Stomach (tissue), 19 donors: ENCODE measurements at places on chromosomes 4 and X. TPM values are rescaled to one million over a fixed set of nuclear protein-coding genes. Genes with fewer than 3 reads are reported as not detected.

The LRIT3 gene
- total RNA-seq = not detected

GRCh38 chr4:55920571-55920970 lies 28.2 kb upstream of the CEP135 start:
- H3K4me3 ChIP-seq = no peak overlapping the region
- no peaks in the 10 kb centered on the region for H3K36me3 ChIP-seq
- no peak overlapping the region for H3K27ac ChIP-seq
- no peak for DNase-seq
- H3K27me3 ChIP-seq = no peaks in the 10 kb centered on the region
- no peaks in the 10 kb centered on the region for H3K4me1 ChIP-seq

- H3K4me3 ChIP-seq = no peak overlapping the region
- no peaks in the 10 kb centered on the region for H3K4me1 ChIP-seq
- H3K27me3 ChIP-seq = no peaks in the 10 kb centered on the region
- H3K27ac ChIP-seq = no peak overlapping the region
These were observed 93.8 kb downstream of the GATB start for GRCh38 chr4:151667048-151667447.

The SSX4 gene
- total RNA-seq = not detected

- no peak overlapping the region for H3K4me3 ChIP-seq
- H3K4me1 ChIP-seq = no peaks in the 10 kb centered on the region
- H3K27me3 ChIP-seq = no peaks in the 10 kb centered on the region
- H3K27ac ChIP-seq = no peak overlapping the region
These were observed 213.3 kb upstream of the MAB21L2 start for GRCh38 chr4:150368667-150369066.

GRCh38 chr4:123984886-123985285 lies 588.3 kb downstream of the SPRY1 start:
- DNase-seq = no peak
- no peaks in the 10 kb centered on the region for H3K4me1 ChIP-seq
- H3K4me3 ChIP-seq = no peak overlapping the region

GRCh38 chrX:136858007-136858756 lies 22.3 kb downstream of the RBMX start:
- no peaks in the 10 kb centered on the region for H3K27me3 ChIP-seq
- no peak overlapping the region for H3K4me3 ChIP-seq

GRCh38 chr4:39256436-39256835 lies 74.1 kb downstream of the WDR19 start:
- no peaks in the 10 kb centered on the region for H3K4me1 ChIP-seq
- H3K27me3 ChIP-seq = no peaks in the 10 kb centered on the region
- no peak overlapping the region for H3K27ac ChIP-seq
- H3K4me3 ChIP-seq = no peak overlapping the region
- peaks cover 68% of the 10 kb centered on the region for H3K36me3 ChIP-seq

- H3K27ac ChIP-seq = peak overlapping the region; percentile 94
- H3K4me3 ChIP-seq = peak overlapping the region; percentile 95
- H3K4me1 ChIP-seq = peaks cover 21% of the 10 kb centered on the region
- no peaks in the 10 kb centered on the region for H3K27me3 ChIP-seq
These were observed 1.5 kb downstream of the DCUN1D4 start for GRCh38 chr4:51844153-51845054.

The TRPC3 gene
- 0.72 TPM for total RNA-seq

GRCh38 chr4:135434936-135435335 lies 1233.3 kb upstream of the PABPC4L start:
- no peaks in the 10 kb centered on the region for H3K4me1 ChIP-seq
- no peak for DNase-seq
- no peak overlapping the region for H3K4me3 ChIP-seq
- no peak overlapping the region for H3K27ac ChIP-seq
